ENCODE measurements at places on chromosomes 11 and 22. TPM values are rescaled to one million over a fixed set of nuclear protein-coding genes. Genes with fewer than 3 reads are reported as not detected.

The NEFH gene
- total RNA-seq, result 0.49 TPM

The OR4S2 gene
- total RNA-seq, result not detected

The PRR33 gene
- not detected for total RNA-seq

The DDIAS gene
- 2.5 TPM for total RNA-seq

The HEPN1 gene
- not detected for total RNA-seq

The PLA2G3 gene
- under 0.01 TPM for total RNA-seq

The TMEM191B gene
- total RNA-seq, result 2.2 TPM

The FGF19 gene
- total RNA-seq, result not detected

The GAL3ST1 gene
- total RNA-seq, result 0.74 TPM

Measured in temporal lobe (tissue), 4 donors.